ENCODE measurements at places on chromosomes 11 and 22.

DNA sequence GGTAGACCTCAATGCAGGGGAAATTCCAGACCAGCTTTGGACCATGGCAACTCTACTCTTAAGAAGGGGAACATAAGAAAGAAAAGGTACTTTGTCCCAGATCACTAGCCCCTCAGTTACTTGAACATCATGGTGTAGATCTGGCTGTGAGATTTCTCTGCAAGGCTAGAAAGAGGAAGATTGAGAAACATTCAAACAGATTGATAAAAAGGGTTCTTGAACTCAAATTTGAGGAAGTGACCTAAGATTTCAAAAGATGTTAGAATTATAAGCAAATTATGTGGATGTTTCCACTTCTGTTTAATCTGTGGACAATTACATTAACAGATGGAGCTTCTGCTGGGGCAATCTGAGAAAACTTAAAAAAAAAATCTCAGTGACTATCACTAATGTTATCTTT lies 21.8 kb upstream of the UPB1 start:
- DNase-seq, result no peak

DNA sequence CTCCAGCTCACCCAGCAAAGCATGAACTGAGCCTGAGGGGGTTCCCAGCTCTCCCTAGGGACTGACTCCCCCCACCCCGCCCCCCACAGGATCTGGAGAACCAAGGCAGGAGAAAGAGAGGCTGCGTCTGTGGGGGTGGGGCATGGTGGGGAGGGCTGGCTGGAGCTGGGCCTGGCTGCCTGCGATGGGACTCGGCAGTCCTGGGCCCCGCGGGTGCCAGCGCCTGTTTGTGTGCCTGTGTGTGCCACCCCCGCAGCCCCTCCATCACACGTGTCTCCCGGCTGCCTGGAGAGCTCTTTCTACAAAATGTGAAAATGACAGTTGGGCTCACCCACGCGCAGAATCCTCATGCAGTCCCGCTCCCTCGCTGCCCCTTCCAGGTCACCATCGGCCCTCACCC lies 46.8 kb downstream of the CACNA1I start:
- no peak for DNase-seq

- DNase-seq, result peak; percentile 8
Measured at GRCh38 chr22:40637183-40638150, 948 bp upstream of the MRTFA start.

GRCh38 chr22:48707763-48708557 lies 1119.7 kb downstream of the BRD1 start:
- no peak for DNase-seq

- no peak for DNase-seq
Measured at GRCh38 chr11:15906481-15907035, 449.8 kb downstream of the SOX6 start.

DNA sequence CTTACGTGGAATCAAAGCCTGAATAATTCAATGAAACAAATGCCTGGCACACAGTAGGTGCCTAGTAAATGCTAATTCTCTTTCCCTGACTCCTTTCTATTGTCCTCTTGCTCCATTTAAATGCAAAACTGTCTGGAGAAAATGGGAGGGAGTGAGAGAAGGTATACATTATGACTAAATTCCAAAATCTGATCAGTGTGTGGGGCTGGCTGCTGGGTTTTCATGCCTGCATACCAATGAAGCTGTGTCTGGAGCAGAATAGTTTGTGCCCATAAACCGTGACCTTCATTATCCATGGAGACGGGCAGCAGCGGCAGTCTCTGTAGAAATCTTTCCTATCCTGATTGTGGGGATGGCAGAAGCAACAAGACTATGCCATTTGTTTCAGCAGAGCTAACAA lies 223.4 kb upstream of the ZBED5 start:
- no peak for DNase-seq

DNA sequence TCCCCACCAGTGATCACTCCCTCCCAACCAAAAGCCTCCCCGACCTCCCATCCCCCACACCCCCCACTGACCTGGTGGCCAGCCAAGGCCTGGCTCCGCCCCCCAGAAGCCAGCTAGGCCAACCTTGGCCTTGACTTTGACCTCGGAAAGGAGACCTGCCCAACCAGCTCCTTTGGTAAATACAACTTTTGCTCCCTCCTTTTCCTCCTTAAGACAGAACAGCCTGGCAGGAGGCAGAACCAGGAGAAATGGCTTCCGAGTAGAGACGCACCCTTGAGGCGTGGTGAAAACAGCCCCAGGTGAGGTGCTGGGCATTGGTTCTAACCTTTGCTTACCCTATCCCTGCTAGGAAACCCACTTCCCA lies 27.0 kb downstream of the PLEKHA7 start:
- no peak for DNase-seq

DNA sequence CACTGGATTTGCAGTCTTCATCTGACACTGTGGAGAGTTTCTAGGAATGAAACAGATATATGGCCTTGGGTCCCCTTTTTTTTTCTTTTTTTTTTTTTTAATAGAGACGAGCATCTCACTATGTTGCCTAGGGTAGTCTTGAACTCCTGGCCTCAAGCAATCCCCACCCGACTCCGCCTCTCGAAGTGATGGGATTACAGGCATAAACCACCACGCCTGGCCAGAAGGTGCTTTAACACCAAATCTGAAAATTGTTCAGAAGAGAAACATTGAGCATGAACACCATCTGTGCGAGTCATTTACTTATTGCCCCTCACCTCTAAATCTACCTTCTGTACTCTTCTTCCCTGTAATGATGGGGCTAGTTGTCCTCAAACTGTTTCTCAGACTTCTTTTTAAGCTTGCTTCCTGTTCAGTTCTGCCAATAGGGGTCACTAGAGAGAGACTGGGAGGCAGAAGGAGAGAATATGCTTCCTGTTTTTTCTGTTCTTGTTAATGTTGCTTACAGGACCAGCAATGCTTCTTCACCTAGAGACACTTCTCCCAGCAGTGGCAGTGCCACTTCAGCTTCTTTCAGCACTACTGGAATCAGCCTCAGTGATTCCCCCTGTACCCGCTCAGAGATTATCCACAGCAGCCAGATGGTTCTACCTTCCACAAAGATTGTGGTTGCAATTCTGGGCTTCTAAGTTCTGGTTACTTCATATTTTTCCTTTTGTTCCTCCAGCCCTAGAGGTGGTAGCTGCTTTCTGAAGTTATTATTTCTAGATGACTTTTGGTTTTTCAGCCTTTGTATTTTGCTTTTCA lies 20.8 kb upstream of the ZBED5 start:
- DNase-seq, result no peak

- DNase-seq, result no peak
Measured at GRCh38 chr11:129911298-129911697, 15.9 kb upstream of the NFRKB start.

DNA sequence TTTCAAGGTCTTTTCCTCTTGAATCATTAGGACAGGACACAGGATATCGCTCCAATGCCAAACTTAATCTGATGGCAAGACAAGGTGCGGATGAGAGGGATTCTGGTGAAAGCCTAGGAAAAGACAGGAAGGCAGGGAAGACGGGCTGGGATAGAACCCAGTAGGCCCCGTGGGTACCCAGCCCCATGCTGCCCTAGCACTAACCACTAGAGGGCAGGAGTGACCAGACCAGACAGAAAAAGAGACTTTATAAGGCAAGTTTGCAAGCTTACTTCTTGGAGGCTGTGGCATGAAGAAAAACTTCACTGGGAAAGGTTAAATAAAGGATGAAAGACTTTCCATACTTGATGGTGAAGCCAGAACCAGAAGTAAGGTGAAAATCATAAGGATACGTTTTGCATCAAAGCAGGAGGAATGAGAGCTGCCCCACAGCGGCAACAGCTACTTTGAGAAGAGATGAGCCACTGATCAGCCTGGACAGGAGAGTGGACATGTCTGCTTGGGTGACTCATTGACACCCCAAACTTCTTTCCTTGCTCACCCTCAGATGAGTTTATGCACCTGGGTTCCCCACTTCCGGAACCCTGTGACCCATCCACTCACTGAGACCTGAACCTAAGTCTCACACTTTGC lies 39.8 kb downstream of the SYN3 start:
- peak; percentile 16 for DNase-seq

DNA sequence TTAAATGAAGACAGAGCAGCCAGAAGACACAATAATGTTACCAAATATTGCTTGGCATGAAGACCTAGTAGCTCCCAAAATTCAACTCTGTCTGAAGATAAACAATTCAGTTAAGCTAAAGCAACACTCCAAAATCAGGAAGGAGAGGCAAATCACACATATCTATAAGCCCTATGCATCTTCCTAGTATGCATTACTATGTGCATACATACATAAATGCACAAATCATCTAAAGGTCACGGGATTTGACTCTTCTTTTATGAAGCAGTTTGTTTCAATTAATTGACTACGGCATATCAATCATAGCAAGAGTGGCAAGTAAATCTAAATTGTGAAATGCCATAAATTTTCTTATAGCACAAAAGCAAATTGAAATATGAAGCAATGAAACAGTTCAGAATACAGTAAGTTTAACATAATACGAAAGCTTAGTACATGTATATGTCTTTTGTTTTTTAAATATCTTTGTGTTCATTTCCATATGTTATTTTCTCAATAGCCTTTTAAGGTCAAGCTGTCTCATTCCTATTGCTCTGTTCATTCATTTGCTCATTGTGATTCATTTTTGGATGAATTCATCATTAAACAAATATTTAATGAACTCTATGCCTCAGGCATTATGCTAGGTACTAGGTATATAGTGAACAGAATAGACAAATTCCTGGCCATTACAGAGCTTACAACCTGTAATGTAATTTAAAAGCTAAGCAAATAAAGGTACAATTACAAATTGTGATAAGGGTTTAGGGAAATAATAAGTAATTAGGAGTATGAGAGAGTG lies 540.5 kb downstream of the DLG2 start:
- no peak for DNase-seq

DNA sequence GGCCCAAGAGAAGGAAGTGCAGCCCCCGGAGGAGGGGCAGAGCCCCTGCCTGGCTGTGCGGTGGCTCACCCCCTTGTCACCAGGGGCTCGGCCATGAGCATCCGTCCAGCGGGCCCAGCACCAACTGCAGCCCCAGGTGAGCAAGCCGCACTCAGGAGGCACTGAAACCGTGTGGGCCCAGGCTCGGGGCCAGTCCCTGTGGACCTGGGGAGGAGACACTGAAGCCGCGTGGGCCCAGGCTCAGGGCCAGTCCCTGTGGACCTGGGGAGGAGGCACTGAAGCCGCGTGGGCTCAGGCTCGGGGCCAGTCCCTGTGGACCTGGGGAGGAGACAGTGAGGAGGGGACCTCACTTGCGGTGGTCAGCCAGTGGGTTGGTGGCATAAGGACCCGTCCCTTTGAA lies 13.9 kb downstream of the LSP1 start:
- DNase-seq, result no peak

DNA sequence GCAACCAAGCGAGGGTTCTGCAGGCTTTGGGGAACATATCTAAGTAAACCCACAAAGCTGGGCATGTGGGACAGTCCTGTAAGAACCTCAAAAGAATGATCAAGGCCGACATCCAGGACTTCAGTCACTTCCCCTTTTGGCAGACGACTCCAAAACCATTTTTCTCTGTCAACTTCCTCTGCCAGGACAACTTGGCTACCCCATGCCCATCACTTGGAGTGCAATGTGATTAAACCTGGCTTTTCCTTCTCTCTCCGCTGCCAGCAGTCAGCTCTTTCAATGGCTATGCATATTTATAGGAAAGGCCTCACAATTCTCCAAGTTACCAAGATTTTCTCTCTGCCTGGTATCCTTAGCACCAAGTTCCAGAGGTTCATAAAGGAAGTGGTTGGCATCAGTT lies 78.9 kb downstream of the C11orf58 start:
- DNase-seq, result no peak

GRCh38 chr11:14320020-14320419 lies 39.0 kb downstream of the RRAS2 start:
- no peak for DNase-seq

- no peak for DNase-seq
Measured at GRCh38 chr11:110991661-110992355, 253.7 kb upstream of the POU2AF2 start.

DNA sequence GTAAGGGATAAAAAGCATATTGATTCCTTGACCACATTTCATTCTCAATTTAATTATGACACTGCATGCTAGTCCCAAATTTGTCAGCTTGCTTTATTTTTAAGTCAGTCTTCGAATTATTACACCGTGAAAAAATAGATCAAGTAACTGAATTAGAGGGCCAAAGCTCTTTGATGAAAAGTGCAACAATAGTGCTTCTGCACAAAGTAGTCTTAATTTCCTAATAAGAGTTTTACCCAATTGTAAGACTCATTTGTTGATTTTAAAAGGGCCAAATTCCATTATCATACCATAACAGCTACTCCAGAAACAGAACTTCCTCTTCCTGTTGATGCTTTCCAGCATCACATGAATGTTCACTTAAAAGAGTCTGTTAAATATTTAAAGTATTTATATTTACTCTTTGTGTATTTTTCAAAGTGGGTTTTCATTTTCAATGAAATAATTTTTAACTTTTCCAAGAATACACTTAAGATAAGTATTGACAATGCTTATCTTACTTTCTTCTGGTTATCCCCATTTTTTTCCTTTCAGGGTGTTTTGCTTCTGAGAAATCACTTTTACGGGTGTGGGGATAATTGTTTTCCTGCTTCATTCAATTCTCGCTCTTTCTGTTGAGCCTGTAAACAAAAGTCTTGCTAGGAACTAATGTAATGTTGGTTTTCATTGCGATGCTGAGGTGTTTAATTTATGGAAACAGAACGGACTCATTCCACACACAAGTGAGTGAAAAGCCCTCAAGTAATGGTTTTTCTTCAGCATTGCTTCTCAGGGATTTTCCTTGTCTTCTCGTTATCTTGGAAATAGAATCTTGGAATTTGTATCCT lies 2.1 kb downstream of the ARHGEF12 start:
- no peak for DNase-seq

GRCh38 chr11:69700278-69701140 lies 3.3 kb downstream of the FGF19 start:
- no peak for DNase-seq

- DNase-seq, result peak; percentile 41
Measured at GRCh38 chr22:23315341-23315917, 135.1 kb downstream of the BCR start.

GRCh38 chr11:25529572-25529971 lies 802.4 kb upstream of the ANO3 start:
- no peak for DNase-seq

DNA sequence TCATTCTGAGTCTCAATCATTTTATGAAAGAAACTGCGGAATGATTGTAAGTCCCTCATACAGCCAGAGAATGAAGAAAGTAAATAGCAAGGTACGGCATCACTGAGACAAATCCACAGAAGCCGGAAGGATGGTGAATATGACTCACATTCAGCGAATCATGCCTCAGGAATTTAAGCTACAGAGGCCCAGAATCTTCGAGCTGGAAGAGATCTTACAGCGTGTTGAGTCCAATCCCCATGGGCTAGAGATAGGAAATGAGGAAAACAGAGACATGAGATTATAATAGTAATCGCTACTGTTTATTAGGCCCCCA lies 173.2 kb downstream of the KIF18A start:
- no peak for DNase-seq

DNA sequence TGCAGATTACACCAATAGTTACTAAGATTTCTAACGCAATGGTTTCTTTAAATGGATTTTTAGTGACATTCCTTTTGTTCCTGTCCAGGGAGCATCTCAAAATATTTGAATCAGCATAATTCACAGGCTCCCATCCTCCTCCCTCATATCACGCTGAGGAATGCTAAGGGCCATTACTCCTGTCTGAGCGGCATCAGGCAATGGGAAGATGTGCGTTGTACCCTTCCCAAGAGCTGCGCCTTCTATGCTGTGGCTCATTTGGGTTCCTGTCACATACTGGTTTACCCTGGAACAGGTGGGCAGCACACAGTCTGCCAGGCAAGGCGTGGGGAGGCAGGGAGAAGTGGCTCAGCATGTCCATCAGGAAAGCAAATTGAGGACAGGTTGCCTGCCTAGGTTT lies 121.9 kb downstream of the DBX1 start:
- DNase-seq, result no peak

- peak; percentile 47 for DNase-seq
Measured at GRCh38 chr22:46592390-46592872, 27.8 kb upstream of the GRAMD4 start.
